ENCODE measurements at places on chromosomes 2 and 18.

DNA sequence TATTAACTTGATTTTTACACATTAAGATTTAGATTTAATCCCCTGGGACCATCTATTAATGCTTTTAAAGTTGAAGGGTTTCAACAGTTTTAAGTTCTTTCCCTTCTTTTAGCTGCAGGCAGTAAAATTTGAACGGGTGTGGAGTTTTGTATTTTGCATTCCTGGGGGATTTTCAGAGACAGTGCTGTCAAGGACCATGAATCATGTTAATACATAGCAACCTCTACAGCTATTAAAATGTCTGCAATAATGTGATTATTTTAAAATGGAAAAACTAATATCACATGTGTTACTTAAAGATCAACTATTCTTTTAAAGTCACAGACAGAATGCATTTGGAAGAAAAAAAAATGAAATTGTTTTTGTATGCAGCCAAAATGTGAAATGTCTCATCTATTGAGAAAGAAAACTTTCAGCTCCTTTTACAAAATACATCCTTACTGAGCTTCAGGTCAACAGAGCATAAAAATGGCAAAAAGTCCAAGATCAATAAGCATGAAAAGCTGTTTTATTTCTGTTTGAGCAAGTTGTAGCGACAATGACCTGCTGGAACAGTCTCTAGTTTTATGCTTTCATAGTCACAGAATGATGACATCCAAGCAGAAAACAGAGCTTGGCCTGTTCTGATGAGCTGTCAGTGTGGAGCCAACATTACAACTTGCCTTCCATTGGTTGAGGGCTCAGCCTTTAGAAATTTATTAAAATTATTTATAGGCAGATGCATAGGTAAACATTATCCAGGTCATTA, 21.6 kb upstream of the ZNF521 start:
- no peak for DNase-seq

GRCh38 chr2:422676-423435, 135.0 kb upstream of the ALKAL2 start:
- DNase-seq, result no peak

- DNase-seq, result no peak
Observed at GRCh38 chr2:113406114-113406513, 31.4 kb upstream of the ZNG1B start.

DNA sequence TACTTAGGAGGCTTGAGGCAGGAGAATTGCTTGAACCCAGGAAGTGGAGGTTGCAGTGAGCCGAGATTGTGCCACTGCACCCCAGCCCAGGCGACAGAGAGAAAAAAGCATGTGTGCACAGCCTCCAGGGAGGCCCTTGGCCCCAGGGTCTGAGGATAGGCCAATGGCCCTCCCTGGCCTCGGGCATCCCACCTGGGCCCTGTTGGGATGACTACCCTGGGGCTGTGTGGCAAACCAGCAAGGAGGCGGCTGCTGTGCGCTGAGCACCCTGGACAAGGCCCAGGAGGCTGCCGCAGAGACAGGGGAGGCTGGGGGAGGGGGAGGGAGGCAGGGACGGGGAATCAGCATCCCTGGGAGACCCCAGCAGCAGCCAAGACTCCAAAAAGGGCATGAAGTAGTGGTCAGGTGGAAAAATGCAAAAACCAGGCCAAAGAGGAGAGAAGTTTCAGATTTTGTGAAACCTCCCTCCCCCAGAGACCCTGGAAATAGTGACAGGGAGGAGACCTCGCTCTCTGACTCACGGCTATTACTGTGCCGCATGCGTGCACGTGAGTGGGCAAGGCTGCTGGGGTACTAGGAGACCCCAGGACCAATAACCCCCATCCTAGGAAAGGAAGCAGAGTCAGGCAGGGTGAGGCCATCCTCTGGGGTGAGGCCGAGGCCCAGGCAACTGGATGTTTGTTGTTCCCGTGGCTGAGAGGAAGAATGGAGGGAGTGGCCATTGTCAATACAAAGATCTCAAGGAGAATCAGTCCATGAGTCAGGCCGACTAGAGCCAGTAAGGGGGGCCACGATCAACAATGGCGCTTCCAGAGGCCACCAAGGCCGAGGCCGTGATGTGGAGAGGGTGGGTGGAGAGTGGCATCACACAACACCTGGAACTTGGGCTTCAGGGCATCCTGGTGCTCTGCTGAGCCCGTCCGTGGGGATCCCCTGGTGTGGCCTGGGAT, 16.0 kb upstream of the B3GNT7 start:
- no peak for DNase-seq

DNA sequence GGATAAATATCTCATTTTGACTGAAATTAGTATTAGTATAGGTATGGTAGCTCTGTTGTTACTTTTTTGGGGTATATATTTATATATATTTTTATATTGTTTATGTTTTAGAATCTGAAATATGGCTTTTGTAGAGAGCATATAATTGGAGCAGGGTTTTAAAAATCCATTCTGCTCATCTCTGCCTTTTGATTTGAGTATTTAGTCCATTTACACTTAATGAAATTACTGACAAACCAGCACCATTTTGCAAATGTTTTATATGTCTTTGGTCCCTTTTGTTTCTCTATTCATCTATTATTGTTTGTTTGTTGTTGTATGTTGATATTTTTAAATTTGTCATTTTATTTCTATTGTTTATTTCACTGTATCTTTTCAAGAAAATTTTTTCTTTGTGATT, 30.7 kb downstream of the PTPN4 start:
- no peak for DNase-seq

DNA sequence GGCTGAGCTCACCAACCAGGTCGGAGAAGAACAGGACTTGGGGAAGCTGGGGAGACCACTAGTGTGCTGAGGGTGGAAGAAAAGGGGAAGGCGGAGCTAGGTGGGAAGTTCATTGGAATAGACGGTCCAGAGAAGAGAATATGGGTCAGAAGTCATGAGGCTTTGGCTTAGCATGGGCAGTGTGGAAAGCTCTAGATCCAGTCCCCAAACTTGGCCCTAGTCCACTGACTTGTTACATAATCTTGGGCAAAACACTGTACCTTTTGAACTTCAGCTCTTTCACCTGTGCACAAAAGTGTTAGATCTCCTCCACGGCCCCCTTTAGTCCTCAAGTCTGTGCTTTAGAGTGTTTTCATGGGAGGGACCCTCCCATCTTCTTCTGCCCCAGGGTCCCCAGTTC, 10.7 kb downstream of the GCKR start:
- DNase-seq, result no peak

- peak; percentile 37 for DNase-seq
Observed at GRCh38 chr18:74353169-74353775, 37.6 kb downstream of the C18orf63 start.

- no peak for DNase-seq
Observed at GRCh38 chr18:26424428-26425147, 123.8 kb downstream of the KCTD1 start.

- no peak for DNase-seq
Observed at GRCh38 chr2:187057466-187057865, 208.5 kb upstream of the ZSWIM2 start.

- no peak for DNase-seq
Observed at GRCh38 chr18:54209471-54210180, 14.8 kb downstream of the MBD2 start.

DNA sequence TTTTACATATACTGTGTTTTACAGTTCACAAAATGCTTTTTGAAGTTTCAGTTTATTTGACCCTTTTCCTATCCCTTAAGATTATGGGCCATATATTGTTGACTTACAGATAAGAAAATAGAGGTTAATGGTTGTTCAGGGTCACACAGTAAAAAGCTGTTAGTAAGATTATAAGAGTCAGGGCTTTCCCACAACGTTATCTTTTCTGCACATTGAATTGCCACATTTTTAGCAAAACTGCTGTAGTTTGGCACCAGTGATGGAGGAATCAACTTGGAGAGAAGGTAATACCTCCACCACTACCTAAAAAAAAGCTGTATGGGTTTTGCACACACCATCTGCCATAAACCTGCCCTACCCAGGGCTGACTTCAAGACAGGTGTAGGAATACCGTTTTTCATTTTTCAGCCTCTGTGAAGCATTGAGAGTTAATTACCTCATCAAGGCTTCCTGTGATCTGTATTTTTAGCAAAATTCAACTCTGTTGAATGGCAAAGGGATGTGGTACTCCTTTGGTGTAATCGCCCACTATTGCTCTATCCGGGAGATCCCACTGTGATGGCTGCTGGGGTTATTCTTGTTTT, 5.0 kb downstream of the SOWAHC start:
- no peak for DNase-seq

DNA sequence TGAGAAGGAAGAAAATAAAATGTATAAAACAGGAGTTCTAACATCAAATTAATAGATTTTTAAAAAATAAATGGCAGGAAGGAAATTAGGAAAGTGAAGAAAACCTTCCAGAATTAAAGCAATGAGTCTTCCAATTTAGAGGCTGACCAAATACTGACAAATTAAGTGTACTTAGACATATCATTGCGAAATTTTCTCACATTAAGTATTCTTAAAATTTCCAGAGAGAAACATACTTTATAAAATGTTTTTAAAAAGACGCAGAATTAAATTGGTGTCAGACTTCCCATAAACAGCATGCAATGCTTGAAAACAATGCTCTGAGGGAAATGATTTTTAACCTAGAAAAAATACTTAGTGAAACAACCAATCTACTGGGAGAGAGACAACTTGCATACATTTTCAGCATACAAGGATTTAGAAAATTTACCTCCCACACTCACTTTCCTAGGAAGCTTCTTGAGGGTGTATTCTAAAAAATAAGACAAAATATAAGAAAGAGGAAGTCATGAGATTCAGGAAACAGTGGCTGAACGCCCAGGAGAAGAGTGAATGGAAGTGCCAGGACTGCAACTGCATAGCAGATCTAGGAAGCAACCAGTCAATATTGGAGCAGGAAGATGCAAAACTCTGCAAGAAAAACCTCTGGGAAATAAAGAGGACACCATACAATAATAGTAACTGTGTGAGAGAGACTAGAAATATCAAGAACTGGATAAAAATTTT, 339.9 kb downstream of the ADCYAP1 start:
- DNase-seq, result no peak

DNA sequence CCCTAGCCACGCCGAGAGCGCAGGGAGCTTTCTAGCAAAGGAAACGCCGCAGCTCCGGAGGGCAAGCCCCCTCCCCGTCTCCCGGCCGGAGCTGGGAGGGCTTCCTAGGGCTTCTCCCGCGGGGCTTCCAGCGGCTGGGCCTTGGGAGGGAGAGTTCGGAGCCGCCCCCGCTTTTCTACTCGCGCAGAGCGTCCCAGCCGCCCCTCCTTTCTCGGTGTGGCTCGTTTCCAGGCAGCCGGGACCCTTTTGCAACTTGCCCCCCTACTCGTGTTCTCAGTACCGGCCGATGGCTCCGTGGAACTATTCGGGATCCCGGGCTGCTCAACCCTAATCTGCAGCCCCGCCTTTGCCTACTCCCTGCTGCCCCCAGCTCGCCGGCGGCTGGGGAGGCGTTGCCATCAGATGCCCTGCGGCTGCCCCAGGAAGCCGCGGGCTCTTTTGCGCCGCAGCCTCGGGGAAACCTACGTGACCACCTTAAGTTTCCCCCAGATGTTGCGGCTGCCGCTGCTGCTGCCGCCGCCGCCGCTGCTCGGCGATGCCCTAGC, 1.5 kb upstream of the NR4A2 start:
- DNase-seq, result peak; percentile 53

GRCh38 chr2:10332402-10333246, 29.9 kb downstream of the HPCAL1 start:
- DNase-seq, result no peak

DNA sequence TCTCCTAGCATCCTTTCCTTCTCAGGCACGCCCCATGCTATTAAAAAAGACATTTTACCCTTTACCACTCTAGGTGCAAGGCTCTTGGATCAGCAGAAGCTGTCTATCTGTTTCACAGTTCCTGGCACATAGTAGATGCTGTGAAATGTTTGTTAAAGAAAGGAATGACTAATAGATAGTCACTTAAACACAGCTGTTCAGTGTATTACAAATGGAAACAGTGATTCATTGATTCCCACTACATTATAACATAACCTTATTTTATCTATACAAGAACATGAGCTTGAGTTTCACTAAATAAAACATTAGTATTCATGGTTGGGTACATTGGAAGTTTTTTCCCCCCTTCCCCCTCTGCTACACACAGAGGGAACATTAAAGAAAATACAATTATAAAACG, 142.1 kb downstream of the ASXL3 start:
- no peak for DNase-seq

DNA sequence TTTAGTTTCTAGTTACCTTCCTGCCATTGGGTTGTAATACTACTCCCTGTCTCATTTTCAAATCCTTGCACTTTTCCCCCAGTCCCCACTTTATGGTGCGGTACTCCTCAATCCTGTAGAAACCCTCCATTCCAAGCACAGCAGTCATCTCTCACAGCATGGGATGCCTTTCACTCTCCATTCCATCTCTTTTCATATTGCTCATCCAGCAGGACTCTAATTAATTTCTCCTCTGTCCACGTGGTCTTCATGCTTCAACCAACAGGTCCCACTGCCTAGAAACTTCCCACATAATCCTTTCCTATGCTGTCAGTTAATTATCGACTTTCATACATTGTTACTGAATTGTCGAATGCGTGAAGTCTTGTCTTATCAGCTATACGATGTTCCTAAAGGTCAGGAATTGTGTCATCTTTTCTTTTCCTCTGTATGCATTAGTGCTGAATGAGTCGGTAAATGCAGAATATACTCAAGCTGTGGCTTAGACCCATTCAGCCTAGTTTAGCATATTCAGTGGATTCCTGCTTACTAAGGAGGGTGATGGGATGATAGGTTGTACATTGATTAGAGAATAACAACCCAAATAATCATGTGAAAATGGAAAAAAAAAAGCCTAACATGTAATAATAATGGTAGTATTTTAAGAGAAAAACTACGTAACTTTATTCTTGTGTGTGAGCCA, 89.7 kb downstream of the CRIM1 start:
- DNase-seq, result no peak

DNA sequence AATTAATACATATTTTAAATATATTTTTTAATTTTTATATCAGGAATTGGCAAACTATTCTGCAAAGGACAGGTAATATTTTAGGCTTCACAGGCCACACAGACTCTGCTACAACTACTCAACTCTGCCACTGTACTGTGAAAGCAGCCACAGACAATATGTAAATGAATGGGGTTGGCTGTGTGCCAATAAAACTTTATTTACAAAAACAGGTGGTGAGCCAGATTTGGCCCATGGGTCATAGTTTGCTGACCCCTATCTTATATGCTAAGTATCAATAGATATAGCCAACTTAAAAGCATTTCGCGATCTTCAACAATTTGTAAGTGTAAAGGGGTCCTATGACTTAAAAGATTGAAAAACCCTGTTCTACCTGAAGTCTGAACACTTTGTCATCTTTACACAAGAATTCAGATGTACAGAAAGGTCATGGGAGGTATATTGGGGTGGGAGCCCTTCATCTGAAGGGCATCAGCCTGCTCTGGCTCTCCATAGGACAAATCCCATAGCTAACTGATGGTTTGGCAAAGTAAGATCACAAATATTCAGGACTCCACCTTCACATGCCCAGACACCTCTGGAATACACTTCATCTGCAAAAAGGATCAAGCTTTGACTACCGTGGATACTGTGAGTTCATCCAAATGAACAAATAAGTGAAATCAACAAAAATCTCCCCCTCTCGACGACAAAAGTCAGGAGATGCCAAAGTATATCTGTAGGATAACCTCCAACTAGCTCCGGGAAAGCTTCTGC, 65.9 kb downstream of the C1D start:
- DNase-seq, result no peak

- DNase-seq, result no peak
Observed at GRCh38 chr2:173149491-173149890, 73.8 kb downstream of the MAP3K20 start.

- DNase-seq, result no peak
Observed at GRCh38 chr2:160015746-160016145, 46.7 kb downstream of the PLA2R1 start.

Data from NCI-H748 treated with DMSO at 0.1 percent for 48 hours (cell line).